Caki2 (cell line): ENCODE measurements at places on chromosomes 4 and X. TPM values are rescaled to one million over a fixed set of nuclear protein-coding genes. Genes with fewer than 3 reads are reported as not detected.

ADH1C gene
- total RNA-seq, result not detected in 2 replicates

DNA sequence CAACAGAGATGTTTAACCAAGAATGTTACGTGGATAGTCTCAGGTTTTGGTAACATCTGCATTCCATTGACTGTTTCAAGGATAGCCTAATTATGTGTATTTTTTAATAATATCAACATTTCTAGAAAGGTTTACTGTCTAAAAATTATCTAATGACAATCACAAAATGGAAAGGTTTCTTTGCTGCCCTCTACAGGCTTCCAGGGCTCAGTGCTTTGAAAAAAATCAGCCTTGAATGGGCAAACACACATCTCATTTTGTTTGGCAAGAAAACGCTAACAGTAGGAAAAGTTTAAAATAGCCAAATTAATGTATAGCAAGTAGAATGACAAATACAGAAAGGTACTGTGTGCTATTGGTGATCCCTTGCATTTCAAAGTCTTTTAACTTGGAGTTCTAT, 223.4 kb upstream of the PRPS2 start:
- no peak for DNase-seq

ADRA2C gene
- total RNA-seq, result 17.6 and 27.3 TPM in 2 replicates

CITED1 gene
- total RNA-seq, result not detected in 2 replicates

GRCh38 chrX:109533631-109534030, 3.0 kb upstream of the NXT2 start:
- DNase-seq, result no peak

DNA sequence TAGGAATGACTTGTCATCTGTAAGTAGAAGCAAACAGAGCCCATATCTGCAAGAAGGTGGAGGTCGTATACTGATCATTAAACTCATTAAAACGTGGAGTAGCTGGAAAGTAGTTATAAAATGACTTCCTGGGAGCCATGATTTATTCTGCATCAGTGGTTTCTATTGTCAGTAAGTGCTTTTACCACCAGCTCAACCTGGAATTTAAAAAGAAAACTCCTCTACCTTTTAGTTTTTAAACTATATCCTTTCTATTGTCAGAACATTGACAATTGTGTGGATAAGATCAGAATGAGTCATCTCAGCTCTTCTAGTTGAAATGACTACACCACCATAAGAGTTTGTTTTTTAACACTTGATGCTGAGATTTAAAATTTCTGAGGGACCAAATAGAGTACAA, 651.2 kb upstream of the GALNT7 start:
- no peak for DNase-seq

GRCh38 chrX:7261672-7262332, 113.8 kb upstream of the PUDP start:
- DNase-seq, result no peak

EDNRA gene
- total RNA-seq, result not detected in 2 replicates

- no peak for DNase-seq
Observed at GRCh38 chr4:73053974-73054480, 15.5 kb downstream of the COX18 start.
